ENCODE measurements at places on chromosomes 7 and 10.

- no peak for DNase-seq
Measured at GRCh38 chr10:135132-135600, at the start of gene ZMYND11. TSS of gene ZMYND11 (plus strand) at chr10:135455. CDS start at chr10:180013, 44,558 bp downstream.

GRCh38 chr10:132839061-132839460 is 53.1 kb upstream of the NKX6-2 start:
- no peak for DNase-seq

DNA sequence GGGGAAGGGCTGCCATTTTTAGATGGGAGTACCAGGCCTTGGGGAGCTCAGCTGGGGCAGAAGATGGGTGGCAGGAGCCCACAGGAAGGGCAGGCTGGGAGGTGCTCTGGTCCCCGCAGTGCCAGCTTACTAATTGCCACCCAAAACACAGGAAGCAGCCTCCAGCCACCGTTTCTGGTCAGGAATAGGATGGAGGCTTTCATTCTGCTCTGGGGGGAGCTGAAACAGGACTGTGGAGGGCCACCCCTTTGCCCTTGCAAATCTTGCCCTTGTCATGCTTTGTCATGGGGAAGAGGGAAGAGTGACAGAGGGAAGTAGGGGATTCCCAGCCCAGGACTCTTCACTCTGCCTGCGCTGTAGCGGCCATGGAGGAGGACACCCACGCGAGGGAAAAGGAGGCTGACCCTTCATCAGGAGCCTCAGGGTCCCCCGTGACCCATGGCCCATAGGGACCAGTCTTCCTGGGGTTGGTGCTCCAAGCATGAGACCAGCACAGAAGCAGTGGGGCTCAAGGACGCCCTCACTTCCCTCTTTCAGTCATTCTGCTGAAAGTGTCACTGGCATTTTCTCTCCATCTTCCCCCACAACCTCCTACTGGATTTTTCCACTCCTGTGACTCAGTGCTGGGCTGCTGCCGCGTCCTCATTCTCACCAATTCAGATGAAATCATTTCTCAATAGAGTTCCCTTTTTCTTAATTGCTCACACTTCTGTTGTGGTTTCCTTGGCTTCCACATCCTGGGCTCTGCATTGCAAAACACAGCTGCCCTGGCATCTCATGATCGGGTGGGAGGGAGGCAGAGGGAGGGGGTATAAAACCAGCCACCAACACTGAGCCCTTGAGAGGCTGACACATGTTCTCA is 61.9 kb downstream of the MKI67 start:
- DNase-seq: peak; percentile 26

DNA sequence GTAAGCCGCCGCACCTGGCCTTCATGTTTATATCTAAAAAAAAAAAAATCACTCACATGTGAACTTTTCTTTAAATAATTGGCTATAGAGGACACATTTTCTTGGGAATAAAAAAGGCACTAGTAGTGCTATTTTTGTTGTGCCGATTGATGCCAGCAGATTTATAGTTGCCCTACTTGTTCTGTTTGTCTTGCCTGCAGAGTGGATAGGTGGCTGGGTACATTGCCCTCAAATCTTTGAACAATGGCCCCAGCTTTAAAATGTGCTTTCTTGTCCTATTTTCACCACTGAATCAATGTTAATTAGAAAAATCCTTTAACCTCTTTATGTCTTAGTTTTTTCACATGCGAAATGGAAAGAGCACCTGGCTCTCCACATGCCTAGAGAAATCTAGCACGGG is 30.1 kb upstream of the ZNRF2 start:
- no peak for DNase-seq

DNA sequence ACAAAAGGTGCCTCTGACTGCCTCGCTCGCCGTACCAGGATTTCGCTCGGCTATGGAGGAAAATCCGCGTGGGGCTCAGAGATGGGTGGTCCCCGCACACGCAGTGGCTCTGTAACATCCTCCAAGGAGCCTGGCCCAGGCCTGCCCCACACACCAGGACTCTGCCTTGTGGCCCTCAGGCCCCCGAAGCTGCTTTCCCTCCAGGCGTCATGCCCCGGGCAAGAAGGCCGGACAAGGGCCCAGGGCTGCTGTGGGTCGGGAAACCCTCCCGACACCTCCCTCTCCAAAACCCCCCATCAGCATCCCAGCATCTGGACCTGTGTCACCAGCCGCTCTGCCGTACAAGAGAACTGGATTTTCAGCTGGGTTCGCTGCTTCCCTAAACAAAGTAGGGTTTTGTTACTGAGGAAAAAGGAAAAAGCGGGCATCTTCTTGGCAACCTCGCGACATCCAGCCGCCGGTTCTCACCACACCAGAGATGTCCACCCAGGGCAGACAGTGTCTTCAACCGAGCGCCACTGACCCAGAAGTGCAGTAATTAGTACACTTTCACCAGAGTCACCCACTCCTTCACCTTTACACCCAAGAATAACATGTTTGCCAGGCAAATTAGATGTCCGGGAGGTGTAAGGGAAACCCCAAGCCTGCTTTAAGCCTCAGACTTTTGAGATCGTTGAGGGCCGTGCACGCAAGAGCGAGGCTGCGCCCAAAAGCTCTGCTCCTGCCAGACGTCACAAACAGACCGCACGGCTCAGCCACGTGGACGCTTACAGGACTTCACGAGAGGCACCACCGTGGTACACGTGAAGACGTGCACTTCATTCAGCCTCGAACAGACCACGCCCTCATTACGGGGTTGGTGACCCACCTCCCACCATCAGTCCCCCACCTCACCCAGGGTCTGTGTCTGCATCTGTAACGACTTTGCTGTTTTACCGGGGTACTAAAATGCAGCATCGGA is 62.2 kb downstream of the DIP2C start:
- no peak for DNase-seq

DNA sequence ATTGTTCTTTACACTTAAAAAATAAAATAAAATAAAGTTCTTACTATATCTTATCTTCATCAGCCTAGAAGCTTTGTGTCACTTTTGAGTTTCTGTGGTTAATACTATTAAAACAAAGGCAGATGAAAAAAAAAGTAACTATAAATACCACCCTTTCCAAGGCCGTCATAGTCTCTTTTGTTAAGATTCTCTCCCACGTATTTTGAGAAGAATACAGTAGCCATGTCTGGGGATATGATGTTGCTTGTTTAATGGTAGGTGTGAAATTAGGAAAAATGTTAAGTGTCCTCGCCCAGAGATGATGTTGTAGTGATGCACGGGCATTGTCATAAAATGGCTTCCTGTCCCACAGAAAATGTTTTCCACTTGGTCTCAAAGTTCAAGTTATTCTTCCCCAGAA is 223.9 kb downstream of the NEBL start:
- DNase-seq: no peak

DNA sequence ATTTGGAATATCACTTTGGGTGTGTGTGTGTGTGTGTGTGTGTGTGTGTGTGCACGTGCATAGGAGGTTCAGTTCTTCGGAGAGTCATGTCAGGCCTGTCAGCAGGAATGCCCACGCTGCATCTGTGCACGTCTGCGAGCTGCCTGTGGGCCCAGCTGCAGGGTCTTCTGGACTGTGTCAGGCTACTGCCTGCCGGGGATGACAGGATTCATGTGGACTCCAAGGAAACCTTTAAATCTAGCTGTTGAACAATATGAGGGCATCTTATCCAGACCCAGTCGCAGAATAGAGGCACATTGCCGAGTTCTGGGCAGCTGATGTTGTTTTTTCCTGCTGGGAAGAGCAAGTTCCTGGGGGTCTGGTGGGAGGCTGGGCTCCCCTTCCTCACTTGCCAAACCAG is 19.0 kb downstream of the AQP1 start:
- no peak for DNase-seq

GRCh38 chr10:127576740-127577161 is 27.6 kb downstream of the NPS start:
- no peak for DNase-seq

DNA sequence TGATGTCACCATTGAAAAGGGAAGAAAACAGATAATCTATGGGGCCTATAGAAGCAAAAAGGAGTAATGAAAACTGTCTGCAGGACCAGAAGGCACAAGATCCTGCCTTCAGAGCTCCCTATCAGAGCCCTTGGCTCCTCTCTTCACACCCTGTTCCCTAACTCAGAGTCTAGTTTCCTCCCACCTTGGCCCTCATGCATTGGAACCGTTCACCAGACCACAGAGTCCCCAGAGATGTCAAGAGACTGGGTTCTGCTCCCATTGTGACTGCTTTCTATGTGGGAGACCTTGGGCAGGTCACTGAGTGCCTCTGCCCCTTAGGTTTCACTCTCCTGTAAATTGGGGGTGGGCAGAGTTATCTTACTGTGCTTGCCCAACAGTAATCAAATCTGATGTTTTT is 80.1 kb upstream of the RPA3 start:
- DNase-seq: no peak

Measured in AG04449 (cell line).